ENCODE measurements at places on chromosomes 4 and X.

- DNase-seq, result no peak
These were observed 17.4 kb upstream of the LNX1 start for GRCh38 chr4:53608649-53609048.

DNA sequence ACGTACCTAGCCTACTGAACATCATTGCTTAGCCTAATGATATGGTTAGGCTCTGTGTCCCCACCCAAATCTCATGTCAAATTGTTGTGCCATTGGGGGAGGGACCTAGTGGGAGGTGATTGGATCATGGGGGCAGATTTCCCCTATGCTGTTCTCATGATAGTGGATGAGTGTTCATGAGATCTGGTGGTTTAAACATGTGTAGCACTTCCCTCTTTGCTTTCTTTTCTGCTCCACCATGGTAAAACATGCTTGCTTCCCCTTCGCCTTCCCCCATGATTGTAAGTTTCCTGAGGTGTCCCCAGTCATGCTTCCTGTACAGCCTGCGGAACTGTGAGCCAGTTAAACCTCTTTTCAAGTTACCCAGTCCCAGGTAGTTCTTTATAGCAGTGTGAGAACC is 102.6 kb downstream of the RAPGEF2 start:
- no peak for DNase-seq

- no peak for DNase-seq
These were observed 417.4 kb downstream of the CCSER1 start for GRCh38 chr4:90544532-90545045.

DNA sequence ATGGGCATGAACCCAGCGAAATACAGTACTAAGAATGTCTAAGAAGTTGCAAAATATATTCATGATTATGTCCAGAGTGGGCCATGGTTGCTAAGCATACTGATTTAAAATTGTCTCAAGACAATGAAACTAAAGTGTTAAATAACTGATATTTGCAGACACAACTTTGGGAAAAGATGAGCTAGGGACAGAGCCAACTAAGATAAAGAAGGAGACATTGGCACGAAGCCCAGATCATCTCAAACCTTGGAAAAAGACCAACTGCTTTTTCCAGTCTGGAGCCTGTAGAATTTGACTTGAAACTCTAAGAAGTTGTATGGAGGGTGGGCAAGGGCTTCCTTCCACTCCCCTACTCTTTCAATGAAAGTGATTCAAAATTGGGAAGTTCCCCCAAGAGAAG is 108.5 kb upstream of the GLRA2 start:
- DNase-seq, result no peak

GRCh38 chrX:154368630-154369448 is 5.6 kb downstream of the FLNA start:
- DNase-seq, result peak; percentile 66

- no peak for DNase-seq
These were observed 93.8 kb downstream of the CENPC start for GRCh38 chr4:67451464-67451863.

DNA sequence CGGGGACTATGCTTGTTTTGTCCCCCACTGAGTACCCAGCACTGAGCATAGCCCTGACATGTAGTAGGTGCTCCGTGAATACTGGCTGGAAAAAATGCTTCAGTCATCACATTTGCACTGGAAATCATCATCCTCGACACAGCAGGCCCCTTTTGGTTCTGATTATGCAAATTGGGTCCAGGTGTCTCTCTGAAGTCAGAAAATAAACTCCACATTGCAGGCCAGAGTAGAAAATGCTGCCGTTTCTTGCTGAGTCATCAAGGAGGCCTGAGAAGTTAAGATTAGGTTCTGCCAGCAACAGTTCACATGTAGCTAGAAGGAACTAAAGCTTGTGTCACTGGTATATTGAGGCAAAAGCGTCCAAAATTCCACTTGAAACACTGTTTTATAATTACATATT is 15.0 kb upstream of the STK32B start:
- DNase-seq, result no peak

DNA sequence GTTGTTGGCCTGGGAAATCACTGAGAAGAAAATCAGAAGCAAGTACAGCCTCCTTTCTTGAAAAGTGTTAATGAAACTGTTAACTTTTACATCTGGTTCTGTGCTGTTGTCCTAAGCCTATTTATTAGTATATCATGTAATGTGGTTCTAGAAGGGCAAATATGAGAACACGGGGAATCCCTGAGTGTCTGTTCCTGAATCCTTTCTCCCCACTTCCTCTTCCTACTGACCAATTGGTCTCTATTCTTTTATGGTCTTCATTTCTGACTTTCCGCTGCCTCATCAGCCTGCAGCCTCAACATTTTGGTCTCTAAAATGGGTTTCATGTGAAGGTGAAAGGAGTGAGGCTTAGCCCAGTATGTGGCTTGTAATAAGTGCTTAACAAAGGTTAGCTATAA is 159.9 kb upstream of the MAMLD1 start:
- no peak for DNase-seq

- DNase-seq, result no peak
These were observed 94.7 kb upstream of the PUDP start for GRCh38 chrX:7242613-7243012.

DNA sequence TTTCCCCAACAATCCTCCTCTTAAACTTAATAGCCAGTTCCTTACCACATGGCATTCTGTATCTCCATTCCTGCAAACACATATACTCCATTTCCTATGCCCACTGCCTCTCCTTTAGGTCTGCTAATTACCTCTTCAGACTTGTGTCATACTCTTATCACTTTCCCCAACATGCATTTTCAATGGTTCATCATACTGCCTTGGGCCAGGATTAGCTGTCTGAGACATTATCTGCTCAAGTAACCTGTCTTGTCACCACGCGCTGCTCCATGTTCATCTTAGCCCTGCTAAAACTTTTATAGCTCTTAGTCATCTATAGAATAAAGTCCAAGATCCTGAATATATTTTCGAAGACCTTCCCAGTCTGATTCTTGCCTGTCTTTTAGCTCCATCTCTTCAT is 224.1 kb upstream of the GK2 start:
- DNase-seq, result no peak

GRCh38 chr4:56817840-56818491 is 3.5 kb downstream of the SPINK2 start:
- no peak for DNase-seq

GRCh38 chr4:152690706-152691651 is 11.2 kb upstream of the TMEM154 start:
- DNase-seq, result no peak

- DNase-seq, result no peak
These were observed 63.0 kb upstream of the LNX1 start for GRCh38 chr4:53654300-53654758.

DNA sequence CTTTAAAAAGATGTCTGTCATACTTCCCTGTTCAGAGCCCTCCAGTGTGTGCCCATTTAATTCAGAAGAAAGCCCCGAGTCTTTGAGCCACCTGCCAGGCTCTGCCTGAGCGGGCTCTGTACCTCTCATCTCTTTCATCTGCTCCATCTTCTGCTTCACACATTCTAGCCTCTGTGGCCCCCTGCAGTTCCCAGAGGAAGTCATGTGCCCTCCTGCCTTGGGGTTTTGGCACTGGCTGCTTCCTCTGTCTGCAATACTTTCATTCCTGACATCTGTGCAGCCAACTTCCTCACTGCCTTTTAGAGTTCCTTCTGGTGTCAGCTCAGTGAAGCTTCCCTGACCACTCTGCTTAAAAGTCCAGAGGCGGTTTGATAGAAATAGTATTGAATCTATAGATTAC is 6.2 kb upstream of the STK32B start:
- no peak for DNase-seq

- DNase-seq, result no peak
These were observed 90.4 kb upstream of the RAB40AL start for GRCh38 chrX:102846544-102847236.

DNA sequence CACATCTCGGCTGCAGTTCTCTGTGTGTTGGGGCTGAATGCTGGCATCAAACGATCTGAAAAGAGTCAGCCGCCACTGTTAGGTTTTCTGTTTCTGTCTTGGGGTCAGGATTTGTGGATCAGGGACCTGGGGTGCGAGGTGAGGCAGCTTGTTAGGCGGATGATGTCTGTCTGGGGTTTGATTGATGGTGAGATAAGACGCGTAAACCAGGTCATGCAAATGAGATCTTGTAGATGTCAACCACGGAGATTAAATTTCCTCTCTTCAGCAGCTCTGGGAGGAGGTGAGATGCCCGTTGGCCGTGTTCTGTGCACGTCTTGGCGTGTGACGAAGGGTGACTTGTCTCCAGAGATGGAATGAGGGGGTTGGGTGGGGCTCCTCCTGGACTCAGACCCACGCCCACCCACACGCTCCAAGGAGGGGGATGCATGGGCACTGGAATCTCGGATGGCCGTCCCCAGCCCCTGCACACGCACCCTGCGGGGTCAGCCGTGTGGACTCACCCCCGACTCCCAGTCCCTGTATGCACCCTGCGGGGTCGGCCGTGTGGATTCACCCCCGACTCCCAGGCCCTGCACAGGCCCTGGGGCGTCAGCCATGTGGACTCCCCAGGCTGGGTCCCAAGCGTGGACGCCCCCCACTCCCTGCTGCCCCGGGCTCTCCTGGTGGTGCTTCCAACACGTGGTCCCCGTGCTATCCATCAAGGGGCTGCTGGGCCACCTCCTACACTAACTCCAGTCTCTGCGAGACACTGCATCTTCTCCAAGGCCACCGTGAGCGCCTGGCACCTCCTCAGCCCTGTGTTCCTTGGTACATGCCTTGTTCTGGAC is 16.0 kb upstream of the UVSSA start:
- no peak for DNase-seq

DNA sequence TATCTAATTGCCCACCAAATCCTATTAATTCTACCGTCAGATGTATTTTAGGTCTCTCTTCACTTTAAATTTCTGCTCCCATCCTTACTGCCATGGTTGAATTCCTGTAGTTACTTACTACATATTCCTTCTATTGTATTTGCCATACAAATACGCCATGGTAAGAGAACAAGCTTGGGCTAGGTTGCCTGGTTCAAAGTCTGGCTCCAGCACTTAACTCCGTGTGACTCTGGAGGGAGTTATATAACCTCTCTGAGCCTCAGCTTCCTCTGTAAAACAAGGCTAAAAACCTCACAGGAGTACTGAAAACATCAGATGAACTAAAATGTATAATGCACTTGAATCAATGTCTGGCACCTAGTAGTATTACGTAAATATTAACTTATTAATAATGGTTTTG is 260.3 kb upstream of the RPS6KA3 start:
- DNase-seq, result no peak

- no peak for DNase-seq
These were observed 15.0 kb downstream of the IDS start for GRCh38 chrX:149490100-149490499.

DNA sequence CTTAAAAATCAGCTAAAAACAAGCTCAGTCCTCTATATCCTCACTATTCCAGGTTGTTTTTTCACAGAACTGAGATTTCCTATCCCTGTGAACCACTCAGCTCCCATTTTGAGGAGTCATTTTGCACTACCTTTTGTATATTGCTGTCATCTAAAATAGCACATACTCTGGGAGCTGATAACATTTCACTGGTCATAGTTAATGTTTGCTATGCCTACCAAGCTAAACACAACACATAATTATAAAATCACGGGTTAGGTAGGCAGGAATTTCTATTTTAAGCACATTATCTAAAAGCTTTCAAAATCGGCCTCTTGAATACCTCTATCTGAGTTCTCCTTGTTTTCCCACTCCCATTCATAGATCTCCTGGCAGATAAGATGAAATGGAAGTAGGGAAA is 882.0 kb upstream of the INTU start:
- DNase-seq, result no peak

DNA sequence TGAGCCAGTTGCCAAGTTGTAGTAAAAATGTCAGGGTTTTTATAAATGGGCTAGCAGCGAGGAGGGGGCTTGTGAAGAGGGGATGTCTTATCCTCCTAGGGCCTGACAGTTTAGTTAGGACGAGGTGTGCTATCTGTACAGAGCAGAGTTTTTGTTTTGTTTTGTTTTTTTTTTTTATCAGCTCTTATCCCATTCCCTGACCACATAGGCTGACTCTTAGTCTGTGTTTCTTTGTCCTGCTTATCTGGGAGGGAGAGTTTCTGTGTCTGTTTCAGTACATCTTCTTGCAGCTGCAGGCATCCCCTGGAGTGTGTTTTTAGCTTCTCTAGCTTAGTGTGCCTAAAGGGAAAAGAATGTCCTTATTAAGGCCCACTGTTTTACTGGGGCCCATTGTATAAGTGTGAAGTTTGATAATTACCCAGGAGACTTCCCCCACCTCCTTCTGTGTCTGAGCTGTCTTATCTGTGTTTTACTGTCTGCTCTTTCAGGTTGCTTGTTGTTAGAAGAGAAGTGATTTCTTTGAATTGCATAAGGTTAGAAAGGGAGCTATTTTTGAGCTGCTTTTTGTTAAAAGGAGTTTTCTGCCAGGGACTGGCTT is 32.0 kb downstream of the PAGE2 start:
- no peak for DNase-seq

- DNase-seq, result no peak
These were observed 32.4 kb upstream of the BCOR start for GRCh38 chrX:40130207-40130606.

GRCh38 chr4:139223682-139224317 is 46.8 kb upstream of the ELF2 start:
- DNase-seq, result no peak

DNA sequence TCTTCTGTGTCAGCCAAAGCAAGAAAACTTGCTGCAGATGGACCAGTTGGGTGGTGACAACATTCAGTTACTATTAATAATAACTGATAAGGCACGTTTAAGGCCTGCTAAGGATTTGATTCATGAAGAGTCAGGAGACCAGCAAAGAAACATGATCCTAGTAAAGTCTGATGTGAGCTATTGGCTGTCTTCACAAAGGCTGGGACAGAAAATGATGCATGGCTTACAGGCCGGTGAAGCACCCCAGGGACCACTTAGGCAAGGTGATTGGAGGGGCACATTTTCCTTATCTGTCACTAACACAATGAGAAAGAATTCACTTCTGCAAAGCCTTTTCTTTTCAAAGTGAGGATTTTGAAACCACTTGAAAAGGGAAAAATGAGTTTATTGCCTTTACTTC is 65.4 kb upstream of the TRPC3 start:
- DNase-seq, result no peak

- no peak for DNase-seq
These were observed 7.9 kb downstream of the CCDC22 start for GRCh38 chrX:49243166-49243565.

DNA sequence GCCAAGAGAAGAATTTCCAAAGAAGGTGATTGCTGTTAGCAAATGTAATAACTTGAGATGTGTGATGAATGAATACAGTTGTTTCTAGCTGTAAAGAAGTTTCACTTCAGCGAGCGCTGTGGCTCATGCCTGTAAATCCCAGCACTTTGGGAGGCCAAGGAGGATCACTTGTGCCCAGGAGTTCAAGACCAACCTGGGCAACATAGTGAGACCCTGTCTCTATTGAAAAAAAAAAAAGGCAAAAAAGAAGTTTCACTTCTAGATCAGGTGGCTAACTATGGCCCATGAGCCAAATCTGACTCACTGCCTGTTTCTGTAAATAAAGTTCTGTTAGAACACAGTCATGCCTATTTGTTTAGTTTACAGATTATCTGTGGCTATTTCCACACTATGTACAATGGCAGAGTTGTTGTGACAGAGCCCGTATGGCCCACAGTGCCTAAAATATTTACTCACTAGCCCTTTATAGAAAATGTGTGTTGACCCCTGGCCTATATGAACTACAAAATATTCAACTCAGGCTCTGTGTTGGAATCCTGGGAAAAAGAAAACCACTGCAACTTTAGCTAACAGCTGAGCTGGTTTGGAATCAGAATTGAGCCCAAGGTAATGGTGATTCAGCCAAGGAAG is 54.1 kb upstream of the PRPS1 start:
- DNase-seq, result no peak

Measured in stimulated activated CD4-positive, alpha-beta T cell treated with anti-CD3 and anti-CD28 coated beads, Interleukin-1b, Interleukin-23, amount 100 ng/mL, for 1 hour (primary cell).